ENCODE measurements at places on chromosomes 6 and 20.

GRCh38 chr6:106735136-106735633, 105.8 kb downstream of the QRSL1 start:
- no peak for DNase-seq

- no peak for DNase-seq
Measured at GRCh38 chr6:170295510-170296422, 4.9 kb upstream of the DLL1 start.

DNA sequence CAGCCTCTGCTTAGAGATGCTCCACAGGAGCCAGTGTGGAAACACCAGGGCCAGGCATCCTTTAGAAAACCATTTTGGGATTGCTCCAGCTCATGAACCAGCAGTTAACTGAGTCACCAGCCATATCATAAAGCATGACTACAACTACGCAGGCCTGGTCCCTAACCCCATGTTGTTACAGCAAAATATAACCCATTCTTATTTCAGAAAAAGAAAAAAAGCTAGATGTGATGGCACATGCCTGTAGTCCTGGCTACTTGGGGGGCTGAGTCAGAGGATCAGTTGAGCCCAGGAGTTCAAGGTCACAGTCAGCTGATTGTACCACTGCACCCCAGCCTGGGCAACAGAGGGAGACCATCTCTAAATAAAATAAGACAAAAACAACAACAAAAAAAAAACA, 36.8 kb downstream of the C6orf15 start:
- DNase-seq = no peak

DNA sequence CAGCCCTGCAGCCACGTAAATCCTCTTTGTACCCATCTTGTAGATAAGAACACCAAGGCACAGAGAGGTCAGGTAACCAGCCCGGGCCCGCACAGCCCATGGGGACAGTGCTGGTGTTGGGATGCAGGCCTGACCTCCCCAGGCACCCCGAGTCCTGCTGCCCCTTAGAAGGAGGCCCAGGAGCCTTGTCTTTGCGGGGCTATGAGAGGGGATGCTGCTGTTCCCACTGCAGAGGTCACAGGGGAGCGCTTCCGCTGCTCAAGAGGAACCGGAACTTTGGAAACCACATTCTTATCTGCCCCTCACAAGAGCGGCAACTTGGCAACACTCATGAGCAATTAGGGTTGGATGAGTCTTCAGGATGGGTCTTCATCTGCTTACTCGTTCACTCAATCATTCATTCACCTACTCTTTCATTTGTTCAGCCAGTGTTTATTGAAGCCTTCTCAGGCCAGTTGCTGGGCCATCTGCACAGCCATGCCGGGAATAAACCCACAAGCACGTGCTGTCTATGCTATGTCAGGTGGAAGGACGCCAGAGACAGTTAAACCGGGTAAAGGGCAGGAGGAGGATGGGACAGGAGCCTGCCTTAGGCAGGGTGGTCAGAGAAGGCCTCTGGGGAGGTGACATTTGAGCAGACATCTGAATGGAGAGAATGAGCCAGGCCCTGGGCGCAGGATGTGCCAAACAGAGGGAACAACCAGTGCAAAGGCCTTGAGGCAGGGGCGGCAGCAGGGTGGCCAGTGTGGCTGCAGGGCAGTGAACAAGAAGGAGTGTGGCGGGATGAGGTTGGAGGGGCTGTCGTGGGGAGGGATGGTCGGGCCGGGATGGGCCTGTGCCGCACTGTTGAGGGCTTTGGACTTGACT, 60.8 kb downstream of the RBM38 start:
- no peak for DNase-seq

GRCh38 chr6:163438940-163439335, 24.4 kb downstream of the QKI start:
- no peak for DNase-seq

DNA sequence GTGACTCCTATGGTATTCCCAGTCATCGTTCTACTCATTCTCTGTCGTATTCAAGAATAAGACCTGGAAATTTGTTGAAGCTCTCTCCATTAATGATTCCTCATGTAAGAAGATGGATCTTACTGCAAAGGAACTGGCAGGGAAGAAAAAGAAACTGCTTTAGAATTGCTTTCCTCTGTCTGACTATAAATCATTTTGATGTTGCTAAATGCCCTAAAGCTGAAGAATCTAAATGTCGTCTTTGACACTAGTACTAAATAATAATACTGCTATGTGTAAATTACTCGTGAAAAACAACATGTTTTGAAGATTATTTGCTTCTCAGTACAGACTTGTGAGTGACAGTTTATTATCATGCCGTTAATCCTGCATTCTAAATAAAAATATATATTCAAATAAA, 20.5 kb upstream of the MYLIP start:
- no peak for DNase-seq

DNA sequence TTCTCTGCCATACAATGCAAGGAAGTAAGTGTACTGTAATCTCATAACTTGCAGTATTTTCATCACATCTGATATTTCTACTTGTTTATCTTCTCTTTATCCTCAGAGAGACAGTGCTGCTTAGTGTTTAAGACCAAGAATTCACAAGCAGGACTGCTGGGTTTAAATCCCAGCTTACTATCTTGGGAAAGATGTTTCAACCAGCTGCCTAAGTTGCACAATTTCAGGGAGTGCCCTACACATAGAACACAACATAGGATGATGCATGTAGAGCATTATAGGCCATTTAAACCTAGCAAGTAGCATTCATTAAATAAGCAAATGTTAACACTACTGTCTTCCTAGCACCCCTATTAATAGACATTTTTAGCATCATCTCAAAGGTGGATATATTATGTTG, 205.2 kb upstream of the CEP162 start:
- no peak for DNase-seq

DNA sequence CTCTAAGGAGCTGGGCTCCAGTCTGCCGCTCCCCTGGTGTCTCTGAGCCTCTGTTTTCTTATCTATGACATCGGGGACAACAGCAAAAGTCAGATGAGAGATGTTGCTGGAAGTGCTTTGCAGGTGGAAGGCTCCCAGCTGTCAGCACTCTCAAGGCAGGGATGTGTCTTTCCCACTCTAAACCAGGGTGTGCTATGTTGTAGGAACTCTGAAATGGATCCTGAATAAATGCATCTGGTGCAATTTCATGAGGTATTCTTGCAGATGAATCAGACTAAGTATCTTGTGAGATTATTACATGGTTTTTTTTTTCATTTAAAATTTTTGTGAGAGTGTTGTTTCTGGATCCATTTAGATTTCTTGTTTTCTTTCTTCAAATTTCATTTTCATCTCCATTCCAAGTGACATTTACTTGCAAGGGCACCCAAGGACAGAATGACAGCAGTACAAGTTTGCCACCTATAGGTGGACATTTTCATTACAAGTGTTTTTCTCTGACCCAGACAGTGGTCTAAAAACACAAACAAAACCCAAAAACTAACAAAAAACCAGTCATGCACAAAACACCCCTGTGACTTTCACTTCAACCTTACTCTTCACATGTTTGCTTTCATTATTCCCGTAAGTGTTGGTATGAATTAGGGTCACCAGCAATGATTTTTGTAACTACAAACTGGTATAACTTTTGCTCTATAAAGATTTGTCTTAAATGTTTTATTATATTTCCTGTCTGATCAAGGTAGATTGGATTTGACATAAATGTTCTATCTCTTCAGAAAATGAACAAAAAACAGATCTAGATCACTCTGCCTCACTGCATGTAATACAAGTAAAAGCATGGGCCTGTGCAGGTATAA, 14.7 kb upstream of the SIM1 start:
- no peak for DNase-seq

DNA sequence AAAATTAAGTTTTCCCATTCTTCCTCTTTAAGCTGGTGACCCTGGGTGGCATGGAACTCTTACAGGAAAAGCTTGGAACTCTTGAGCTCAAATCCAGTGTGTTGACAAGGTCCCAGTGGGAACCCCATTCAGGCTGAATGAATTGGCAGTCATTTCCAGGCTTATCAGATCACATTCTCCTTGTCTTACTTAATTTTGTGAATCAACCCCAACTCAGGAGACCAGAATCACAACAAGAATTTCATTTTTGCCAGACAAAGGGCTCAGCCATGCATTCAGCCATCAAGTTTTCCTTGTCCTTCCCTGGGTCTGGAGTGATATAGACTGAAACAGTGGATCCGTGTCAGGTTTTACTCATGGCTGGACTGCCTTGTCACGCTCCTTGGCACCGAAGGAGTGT, 92.1 kb upstream of the EEF1E1 start:
- DNase-seq = no peak

GRCh38 chr6:154951345-154952200, 43.5 kb upstream of the TIAM2 start:
- DNase-seq = no peak

DNA sequence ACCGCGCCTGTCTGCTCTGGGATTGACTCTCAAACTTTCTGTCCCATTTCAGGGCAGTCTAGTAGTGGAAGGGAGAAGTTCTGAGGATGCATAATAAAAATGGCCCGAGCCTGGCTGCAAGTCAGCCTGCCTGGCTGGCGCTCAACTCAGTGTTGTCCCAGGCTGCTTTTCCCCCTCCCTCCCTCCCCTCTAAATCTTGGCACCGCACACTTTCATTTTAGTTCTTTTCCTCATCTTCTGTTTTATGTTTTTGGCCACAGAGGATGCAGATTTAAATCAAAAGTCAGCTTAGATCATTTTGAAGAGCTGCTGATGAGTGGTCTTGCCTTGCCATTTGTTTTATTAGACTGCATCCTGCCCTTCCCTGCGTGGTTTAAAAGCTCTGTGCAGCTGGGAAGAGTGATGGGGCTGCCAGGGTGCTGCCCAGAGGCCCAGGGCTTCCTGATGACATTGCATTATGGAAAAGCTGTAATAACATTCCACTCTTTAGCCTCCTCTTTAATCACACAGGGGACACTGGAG, 6.5 kb upstream of the UQCC2 start:
- DNase-seq = no peak

DNA sequence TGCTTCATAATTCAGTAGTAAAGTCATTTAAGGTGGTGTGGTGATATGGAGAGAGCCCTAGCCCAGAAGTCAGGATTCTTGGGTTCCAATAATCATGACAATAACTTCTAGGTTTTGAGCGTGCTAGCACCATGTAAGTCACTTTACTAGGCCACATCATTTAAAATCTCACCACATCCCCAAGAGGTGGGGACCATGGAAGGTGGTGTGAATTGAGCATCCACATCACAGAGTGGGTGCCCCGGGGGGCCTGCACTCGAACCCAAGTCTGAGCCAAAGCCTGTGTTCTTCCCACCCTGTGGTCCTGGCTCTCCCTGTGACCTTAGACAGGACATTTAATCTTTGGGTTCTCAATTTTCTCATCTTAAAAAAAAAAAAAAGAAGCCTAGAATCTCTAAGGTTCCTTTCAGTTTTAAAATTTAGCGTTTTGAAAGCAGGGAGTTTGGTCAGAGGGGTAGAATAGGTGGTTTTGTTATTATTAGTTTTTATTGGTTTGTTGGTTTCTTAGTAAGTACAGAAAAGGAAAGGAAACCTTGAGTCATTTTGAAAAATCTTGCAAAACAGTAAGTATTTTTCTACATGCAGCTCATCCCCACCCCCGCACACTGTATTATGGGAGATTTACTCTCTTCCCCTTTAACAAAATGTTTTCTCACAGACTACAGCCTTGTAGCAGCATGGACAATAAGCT, 26.4 kb downstream of the ARMC2 start:
- DNase-seq = no peak

DNA sequence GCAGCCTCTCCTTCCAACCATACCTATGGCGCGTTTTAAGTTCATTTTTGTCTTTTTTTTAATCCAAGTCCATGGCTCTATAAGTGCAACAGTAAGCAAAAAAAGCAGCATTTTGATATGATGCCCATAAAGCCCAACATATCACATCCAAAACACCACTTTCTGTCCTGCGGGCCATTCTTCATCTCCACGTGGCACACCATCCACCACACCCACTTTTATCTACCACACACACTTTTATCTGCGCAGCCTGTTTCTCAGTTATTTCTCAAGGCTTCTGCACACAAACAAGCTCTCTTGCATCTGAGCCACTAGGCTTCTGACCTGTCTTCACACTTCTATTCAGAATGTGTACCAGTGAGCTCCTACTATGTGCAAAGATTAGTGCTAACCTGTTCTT, 5.3 kb downstream of the GCLC start:
- DNase-seq = no peak

DNA sequence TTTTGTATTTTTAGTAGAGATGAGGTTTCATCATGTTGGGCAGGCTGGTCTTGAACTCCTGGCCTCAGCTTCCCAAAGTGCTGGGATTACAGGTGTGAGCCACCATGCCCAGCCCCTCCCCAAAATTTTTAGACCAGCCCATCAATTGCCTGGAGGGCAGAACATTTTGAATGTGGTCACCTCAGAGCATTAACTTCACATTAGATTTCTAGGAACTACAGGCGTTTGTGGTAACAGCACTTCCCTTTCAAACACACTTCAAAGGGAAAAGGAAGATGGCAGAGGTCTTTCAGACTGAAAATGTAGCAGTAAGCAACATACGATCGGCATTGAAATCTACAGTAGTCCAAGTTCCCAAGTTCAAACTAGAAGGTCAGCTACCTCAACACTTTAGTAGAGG, 12.3 kb upstream of the SLA2 start:
- DNase-seq = no peak

DNA sequence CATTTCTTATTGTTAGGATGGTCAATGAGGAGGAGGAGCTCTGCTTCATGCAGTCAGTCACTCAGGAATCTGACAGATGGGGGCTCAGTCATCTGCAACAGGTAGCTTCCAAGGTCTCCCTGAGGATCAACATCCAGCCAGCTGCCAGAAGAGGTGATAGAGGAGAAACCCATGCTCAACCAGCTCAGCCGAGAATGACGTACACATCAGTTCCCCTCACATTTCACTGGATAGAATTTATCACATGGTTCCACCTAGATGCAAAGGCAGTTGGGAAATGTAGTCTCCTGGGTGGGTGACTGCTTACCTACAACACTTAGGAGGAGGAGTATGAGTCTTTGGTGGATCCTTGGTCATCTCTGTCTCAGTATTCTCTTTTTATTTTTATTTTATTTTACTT, 144.5 kb downstream of the CEBPB start:
- DNase-seq = no peak

GRCh38 chr20:50520222-50520880, 10.2 kb downstream of the PTPN1 start:
- no peak for DNase-seq

DNA sequence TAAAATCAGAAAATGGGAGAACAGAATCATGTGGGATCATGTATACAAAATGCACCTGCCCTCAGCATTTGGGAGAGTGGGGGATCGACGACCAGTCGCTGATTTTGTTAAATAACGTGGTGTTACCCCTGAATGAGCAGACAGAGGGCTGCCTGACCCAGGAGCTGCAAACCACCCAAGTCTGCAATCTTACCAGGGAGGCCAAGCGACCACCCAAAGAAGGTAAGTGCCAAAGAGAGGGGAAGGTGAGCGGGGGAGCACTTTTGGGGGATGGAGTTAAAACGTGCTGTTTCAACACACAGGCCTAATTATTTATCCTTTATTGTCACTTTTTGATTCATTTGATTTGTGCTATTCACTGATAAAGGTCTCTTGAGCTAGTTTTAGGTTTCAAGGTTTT, 4.1 kb downstream of the ADGRB3 start:
- no peak for DNase-seq

All from esophagus squamous epithelium (tissue), 5 donors.